ENCODE measurements at places on chromosomes 6 and 20. TPM values are rescaled to one million over a fixed set of nuclear protein-coding genes. Genes with fewer than 3 reads are reported as not detected.

DNA sequence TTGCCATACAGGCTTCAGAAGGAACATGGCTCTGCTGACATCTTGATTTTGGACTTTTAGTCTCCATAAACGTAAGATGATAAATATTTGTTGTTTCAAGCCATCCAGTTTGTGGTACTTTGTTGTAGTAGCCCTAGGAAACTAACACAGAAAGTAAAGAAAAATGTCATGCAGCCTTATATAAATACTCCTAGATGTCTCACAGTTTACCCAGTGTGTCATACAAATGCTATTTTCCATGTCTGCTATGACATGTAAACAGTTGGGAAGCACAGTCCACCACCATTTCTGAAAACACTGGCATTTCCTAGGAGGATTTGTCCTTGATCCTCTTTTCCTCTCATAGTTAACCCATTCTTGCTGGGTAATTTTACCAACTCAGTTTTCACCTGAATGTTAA is 30.6 kb upstream of the ME1 start:
- peak; percentile 32 for DNase-seq

- DNase-seq = no peak
Measured at GRCh38 chr6:143195349-143195845, 134.7 kb downstream of the AIG1 start.

- DNase-seq = no peak
Measured at GRCh38 chr6:136783495-136784270, 8.6 kb downstream of the MAP3K5 start.

The FAM162B gene
- total RNA-seq = not detected
